ENCODE measurements at places on chromosomes 4 and X.

DNA sequence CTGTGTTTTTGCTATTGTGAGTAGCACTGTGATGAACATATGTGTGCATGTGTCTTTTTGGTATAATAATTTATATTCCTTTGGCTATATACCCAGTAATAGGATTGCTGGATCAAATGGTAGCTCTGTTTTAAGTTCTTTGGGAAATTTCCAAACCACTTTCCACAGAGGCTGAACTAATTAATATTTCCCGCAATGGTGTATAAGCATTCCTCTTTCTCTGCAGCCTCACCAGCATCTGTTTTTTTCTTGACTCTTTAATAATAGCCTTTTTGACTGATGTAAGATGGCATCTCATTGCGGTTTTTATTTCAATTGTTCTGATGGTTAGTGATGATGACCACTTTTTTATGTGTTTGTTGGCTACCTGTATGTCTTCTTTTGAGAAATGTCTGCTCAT, 247.7 kb upstream of the NDST3 start:
- no peak for DNase-seq

GRCh38 chrX:55451626-55451989, 319 bp upstream of the MAGEH1 start:
- no peak for DNase-seq

DNA sequence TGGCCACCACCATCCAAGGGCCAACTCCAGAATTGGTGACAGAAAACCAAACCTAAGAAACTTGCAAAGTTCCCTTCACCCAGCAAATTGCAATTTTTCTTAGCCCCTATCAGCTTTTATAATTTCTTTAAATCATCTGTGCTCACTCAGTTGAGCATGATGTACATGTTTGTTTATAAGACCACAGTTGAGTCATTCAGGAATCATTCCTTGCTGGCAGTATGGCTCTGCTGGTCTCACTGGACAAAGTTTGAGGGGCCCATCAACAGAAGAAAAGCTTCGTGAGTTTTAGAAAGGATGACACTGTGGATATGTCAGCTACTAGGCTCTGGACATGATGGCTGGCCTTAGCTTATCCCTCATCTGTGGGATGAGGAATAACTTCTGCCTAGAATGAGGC, 4.0 kb downstream of the TRPC5 start:
- no peak for DNase-seq

DNA sequence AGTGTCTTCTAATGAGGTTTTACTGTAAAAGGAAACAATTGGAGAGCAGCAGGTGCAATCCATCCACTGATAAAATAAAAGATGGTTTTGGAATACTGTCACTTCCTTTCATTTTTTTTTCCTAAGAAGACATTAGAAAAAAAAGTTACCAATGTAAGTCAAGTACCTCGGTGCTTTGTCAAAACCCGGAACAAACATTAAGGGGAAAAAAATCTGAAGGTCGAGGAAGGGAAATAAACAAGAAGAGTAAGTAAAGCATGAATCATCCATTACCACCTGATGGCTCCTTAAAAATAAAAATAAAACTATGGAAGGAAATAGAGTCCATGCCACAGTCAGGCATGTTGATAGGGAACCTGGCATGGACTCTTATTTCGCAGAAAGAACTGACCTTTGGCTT, 15.3 kb upstream of the XPNPEP2 start:
- DNase-seq, result no peak

DNA sequence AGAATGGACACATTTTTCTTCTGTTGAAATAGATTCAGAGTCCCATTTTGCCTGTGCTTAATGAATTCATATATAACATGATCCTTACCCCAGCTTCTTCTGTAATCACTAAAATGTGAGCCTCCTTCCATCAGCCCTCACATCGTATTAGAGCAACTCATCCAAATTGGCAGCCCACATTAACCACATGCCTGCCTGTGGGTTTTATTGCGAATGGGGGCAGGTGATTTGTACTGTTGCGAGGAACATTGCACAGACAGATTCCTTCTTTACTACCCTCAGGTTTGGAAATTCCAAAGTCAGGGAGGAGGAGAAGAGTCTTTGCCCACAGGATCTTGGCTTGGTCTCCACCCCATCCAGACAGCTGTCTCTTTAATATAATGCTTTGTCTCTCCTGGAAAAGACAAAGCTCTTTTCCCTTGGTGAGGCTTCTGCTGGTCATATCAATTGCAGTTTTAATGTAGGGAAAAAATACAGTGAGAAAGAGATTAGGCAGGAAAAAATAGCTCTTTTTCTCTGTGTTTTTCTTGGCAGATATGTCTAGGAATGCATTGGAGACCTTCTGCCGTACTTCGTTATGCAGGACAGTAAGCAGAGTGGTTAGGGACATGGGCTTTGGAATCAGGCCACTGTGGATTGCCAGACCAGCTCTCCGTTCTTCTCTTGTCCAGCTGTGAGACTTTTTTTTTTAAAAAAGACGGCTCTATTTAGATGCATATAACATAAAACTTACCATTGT, 371.2 kb downstream of the AFF2 start:
- no peak for DNase-seq

DNA sequence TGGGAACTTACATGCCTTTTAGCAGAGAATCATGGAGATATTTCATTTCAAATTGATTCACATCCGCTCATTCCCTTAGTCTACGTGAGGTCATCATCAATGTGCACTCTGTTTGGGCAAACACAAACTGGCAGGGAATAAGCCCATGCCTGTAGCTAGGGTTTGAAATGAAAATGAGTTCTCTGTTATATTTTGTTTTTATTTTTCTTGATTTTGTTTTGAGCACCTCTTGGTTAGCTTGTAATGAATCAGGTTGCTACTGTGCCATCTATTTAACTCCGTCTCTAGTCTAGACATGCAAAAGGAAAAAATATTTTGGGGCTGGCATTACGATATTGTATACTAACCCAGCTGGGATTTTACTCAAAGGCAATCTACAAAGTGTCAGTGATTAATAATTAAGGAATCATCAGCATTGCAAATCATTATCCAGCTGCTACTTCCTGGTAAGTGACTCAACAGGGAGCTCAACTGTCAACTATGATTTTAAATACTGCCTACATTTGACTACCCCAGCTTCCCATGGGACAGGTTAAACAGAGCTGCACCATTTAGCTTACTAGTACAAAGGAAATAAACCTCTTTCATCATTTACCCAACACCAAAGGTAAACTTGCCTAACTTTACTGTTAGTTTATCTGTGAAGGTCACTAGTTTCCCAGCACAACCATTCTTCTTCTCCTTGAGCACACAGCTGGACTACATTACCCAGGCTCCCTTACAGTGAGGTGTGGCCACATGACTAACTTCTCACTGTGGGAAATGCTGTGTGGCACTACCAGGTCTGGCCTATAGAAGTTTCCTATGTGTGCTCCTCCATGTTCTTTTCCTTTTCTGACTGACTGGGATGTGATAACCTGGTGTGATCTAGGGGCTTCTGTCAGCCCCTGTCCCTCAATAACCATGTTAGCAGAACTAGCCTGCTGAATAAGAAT, 21.2 kb upstream of the TRPC5OS start:
- DNase-seq, result no peak

DNA sequence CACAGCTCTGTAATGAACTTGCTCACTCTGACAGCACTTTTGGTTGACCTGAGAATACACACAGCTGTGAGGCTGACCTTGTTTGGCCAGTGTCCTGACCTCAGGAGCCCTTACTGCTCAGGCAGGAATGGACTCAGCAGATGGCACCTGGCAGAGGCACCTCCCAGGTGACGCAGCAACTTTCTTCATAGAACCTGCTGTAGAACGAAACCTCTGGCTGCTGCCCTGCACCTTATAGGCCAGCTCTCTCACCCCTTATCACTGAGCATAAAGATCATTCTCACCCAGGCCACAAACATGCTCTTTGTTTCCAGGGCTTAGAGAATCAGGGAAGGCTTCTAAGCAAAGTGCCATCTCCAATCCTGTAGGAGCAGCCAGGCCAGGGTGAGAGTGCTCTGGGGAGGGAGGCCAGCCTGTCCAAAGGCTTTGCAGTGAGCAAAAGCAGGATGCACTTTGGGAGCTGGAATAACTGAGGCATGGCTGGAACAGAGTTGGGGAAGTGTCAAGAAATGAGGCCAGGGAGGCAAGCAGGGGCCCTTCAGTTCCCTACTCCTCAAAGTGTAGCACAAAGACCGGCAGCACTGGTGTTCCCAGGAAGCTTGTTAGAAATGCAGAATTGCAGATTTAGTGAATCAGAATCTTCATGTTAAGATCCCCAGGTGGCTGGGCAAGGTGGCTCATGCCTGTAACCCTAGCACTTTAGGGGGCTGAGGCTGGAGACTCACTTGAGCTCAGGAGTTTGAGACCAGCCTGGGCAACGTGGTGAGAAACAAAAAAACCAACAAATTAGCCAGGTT, 13.3 kb upstream of the CENPU start:
- no peak for DNase-seq

DNA sequence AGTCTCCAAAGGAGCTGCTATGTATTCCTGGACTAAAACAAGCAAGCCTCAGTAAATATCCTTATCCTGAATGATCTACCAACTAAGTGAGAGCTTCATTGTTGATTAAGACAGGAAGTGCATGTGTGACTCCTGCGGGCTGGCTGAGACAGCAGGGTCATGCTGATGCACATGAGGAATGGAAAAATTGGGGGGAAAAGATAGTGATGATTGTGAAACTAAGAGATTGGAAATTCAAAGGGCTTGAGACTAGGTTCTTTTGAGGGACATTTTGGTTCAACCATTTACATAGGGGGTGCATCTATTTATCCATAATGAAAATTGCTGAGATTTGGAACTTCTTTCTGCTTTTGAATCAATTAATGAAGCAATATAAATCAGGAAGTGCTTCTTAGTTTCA, 61.1 kb upstream of the C1QTNF7 start:
- no peak for DNase-seq

GRCh38 chr4:27003642-27004113, 143.0 kb downstream of the STIM2 start:
- no peak for DNase-seq

DNA sequence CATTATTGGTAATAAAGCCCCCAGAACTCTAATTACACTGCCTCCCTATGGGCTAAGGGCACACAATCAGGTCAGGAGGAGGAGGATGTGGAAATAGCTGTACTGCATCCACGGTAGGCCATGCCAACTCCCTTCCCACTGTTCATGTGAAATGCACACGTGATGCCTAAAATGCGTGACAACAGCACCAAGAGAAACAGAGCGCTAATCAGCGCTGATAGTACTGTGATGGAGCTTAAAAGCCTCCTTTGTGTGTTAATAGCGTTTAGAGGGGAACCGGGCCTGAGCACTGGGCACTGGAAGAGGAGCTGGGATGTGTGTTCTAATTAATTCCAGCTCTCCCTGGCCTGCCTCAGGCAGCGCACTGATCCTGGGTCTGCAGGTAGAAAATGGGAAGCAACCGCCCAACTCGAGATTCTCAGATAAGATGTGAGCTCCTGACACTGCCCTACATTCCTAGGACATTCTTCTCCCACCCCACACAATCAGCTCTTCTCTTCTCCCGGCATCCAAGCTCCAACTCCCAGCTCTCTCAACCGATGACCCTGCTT, 12.9 kb downstream of the DCTD start:
- DNase-seq, result no peak

DNA sequence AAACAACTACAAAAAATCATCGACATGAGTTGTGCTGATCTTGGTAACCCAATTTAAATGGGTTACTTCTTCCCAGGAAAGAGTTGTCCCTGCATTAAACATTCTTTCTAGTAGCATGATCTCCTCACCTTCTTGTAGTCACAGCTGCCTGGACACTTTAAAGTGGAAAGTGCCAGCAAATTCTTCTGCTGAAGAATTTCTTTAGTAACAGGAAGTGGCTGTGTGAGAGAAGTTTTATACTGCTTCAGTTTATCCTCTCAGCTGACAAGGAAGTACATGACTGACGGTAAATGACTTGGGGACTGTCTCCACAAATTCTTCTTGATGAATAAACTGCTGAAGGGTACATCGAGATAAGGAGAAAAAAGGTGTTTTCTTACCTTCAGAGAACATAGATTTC, 18.2 kb upstream of the TNIP3 start:
- no peak for DNase-seq

DNA sequence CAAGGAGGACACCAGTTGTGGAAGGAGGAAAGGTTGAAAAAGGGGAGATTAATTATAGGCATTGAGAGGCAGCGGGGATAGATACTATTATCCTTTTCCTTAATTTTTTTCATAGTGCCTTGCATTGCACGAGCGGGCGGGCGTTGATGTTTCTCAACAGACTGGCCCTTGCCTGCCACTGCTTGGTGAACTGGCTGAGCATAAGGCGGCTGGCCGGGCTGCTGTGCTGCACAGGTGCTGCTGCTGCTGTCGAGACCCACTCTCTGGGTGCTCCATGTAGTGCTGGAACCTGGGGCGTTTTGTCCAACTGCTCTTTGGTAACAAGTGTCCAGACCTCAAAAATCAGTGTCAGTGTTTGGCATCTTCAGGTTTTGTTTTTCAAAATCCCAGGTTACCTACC, 83.3 kb upstream of the PAQR3 start:
- DNase-seq, result no peak

DNA sequence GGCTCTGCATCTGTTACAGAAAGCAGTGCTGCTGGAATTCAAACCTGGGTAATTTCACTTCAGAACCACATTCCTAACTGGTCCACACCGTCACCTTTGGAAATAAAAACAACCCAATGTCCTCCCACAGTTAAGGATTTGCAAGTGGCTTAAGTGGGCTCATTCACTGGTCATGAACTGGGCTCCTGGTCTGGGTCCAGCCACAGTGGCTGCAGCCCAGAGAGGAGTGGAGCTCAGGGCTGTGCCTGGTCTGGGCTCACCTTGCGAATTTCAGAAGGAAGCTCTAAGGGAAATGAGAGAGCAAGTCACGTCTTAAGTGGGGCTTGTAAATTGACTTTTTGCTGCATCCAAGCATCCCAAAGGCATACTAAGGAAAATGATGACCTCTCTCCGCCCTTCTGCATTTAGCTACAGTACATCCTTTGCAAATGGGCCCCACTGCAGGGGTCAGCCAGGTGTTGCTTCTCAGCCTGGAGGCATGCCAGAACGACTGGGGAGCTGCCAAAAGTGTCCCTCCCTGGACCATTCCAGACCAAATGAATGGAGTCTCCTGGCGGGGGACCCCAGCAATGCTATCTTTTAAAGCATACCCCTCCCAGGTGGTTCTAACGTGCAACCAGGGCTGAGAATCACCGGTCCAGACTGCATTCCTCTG, 25.6 kb upstream of the CRMP1 start:
- no peak for DNase-seq

DNA sequence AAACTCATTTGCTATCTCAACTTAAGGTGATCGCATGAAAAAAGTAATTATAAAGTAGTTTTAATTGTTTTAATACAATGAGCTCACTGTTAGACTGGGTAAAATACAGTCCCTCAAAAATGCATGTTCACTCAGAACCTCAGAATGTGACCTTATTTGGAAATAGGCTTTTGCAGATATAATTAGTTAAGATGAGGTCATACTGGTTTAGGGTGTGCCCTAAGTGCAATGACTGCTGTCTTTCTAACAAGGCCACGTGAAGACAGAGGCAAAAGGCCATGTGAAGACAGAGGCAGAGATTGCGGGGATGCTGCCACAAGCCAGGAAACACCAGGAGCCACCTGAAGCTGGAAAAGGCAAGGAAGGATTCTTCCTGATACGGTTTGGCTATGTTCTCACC, 262.1 kb downstream of the NKX6-1 start:
- no peak for DNase-seq
